ENCODE measurements at places on chromosomes 1 and 21. TPM values are rescaled to one million over a fixed set of nuclear protein-coding genes. Genes with fewer than 3 reads are reported as not detected.

TNFRSF4 gene
- not detected for total RNA-seq

DNA sequence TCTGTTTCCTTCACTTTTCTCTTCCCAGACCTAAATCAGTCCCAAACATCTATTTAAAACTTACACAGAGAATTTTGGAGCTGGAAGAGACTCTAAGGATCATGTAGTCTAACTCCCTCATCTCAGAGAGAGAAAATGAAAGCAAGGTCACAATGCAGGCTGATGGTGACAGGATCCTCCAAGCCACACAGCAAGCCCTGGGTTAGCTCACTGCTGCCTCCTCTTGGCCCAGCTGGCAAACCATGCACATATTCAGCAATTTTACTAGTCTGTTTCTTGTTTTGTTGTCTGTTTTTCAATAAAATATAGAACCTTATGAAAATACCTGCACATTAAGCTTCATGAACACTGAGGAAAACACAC is 27.7 kb upstream of the LY9 start:
- peak; percentile 74 for DNase-seq

GRCh38 chr1:156461781-156462647 is 38.6 kb downstream of the MEF2D start:
- no peak for DNase-seq

GRCh38 chr1:76408303-76408702 is 333.8 kb downstream of the ST6GALNAC3 start:
- DNase-seq = no peak

- no peak for DNase-seq
Observed at GRCh38 chr21:45522381-45522780, 19.9 kb downstream of the SLC19A1 start.

DNA sequence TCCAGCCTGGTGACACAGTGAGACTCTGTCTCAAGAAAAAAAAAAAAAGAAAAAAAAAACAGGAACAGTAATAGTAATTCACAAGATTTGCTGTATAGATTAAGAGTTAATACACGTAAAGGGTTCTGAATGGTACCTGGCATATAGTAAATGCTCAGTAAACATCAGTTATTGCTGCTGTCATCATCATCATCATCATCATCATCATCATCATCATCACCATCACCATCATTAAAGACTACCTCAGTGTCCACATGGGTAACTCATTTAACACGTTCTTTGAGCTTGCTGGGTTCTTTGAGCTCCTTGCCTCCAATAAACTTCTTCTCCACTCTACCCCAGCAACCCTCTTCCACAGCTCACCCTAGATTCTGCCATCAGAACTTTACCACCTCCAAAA is 55.0 kb downstream of the KIAA0319L start:
- DNase-seq = no peak

DNA sequence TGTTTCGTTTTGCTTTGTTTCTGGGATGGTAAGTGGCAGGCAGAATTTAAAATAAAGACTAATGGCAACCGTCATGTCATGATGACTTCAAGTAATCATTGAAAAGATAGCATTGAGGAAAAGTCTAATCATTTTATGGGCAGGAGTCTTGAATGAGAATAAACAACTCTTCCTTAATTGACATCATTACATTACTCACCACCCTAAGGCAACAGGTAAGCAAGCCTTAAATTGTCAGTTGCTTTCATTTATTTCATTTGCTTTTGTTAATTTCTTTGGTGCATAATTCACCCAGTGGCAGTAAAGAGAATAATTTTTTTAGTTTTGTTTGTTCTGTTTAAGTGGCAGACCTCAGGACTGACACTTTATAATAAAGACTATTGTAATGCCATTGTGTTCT is 669.0 kb downstream of the RWDD3 start:
- DNase-seq = no peak

GRCh38 chr1:168623003-168623828 is 46.8 kb downstream of the XCL1 start:
- peak; percentile 90 for DNase-seq

- DNase-seq = no peak
Observed at GRCh38 chr1:54340878-54341277, 65.3 kb downstream of the SSBP3 start.

GRCh38 chr1:39023140-39023539 is 3.0 kb upstream of the NDUFS5 start:
- DNase-seq = no peak

DNA sequence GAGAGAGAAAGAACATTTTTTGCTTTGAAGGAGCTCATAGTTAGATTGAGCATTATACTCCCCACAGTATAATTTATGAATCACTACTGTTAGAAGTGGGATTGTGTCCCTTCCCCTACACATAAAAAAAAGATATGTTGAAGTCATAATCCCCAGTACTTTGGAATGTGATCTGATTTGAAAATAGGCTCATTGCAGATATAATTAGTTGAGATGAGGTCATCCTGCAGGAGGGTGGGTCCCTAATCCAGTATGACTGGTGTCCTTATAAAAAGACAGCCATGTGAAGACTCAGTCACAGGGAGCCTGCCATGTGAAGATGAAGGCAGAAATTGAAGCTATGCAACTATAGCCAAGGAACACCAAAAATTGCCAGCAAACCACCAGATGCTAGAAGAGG is 76.4 kb downstream of the TGFB2 start:
- DNase-seq = peak; percentile 40

DNA sequence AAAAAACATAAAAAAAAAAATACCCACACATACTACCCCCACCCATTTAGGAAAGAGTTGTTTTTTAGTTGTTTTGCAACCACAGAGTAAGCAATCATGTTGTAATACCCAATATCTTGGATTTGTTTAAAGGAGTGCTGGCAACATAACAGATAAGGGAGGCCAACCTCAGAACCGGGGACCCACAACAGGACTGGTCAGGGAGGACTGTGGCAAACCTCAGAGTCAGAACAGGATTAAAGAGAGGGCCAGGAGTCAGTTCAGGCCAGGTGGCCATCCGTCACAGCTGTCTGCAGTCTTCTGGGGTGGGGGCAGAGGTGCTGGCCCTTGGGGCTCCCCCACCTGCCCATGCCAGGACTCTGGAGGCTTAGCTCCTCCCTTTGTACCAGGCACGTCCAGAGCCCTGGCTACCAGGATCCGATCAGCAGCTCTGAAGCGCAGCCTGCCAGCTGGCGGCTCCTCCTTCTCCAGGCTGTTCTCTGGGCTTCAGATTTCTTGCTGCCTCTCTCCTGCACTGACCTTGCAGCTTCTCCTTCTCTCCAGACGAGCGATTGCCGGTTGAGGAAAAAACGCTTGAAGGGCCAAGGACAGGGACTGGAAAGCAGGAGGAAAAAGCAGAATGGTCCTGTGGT is 7.9 kb downstream of the H6PD start:
- no peak for DNase-seq
